NCI-H1092 (cell line): ENCODE measurements at places on chromosomes 6 and 20.
A peak's percentile ranks its signal among the peaks of the same experiment; 100 is the strongest.

DNA sequence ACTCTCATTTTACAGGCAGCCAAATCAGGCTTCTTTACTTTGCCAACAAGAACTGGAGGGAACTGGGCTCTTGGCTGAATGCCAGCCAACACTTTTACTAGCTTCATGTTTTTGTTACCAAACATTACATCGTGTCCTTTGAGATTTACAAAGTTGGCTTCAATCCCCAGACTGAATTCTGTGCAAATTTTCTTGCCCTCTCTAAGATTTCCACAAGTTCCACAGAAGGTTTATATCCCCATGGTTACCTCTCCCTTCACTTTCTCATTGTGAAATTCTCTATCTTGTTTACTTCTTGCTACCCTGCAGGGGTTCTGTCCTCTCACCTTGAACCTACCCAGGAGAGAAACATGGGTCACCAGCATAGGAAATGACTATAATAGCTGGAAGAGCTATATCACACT, 37.6 kb upstream of the PLCB1 start:
- DNase-seq: no peak

GRCh38 chr6:89139509-89140346, 6.1 kb upstream of the PM20D2 start:
- no peak for DNase-seq

GRCh38 chr6:13561624-13562267, 12.7 kb upstream of the SIRT5 start:
- no peak for DNase-seq

DNA sequence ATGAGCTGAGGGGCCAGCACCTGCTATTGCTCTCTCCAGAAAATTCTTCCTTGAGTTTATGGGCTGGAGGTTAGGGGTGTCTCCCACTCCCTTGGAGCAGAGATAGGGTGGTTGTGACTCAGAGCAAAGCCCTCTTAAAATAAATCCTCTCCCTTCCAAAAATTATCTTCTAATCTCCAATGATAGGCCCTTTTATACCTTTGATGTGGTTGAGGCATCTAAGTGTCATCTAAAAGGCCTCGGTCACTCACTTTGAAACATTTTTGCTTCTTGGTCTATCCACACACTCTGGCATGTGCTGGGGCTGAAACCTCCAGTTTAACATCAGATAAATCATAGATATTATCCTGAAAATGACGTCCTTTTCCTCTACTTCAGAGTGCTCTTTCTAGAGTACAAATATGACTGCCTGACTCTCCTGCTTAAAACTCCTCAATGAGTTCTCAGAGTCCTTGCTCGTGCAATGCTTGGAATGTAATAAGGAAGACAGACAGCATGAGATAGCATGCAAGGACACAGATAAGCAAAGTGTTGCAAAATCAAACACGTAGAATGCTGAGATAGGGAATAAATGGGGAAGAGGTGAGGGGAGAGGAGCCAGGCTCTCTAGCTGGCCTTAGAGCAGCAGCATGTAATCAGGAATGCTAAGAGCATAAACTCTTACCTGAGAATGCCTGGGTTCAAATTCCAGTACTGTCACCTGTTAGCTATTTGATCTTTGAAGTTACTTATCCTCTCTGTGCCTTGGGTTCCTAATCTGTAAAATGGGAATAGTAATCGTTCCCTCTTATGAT, 374.1 kb upstream of the CITED2 start:
- DNase-seq: no peak

- no peak for DNase-seq
Observed at GRCh38 chr6:155325700-155326516, 11.6 kb upstream of the TFB1M start.

DNA sequence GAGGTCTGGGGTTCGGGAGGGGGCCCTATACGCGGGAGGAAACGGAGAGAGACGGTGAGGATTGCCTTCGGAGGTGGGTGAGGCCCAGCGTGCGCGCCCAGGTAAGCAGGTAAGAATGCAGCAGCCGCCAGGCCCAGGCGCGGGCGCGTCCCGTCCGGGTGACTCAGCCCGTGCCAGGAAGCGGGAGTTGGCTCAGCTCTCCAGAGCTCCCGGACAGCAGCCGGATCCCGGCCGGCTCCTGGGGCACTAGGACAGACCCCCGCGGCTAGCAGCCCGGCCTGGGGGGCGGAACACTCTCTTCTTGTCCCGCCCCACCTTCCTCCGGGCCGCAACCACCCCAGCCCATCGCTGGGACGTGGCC, 1.5 kb upstream of the MDFI start:
- DNase-seq: no peak

DNA sequence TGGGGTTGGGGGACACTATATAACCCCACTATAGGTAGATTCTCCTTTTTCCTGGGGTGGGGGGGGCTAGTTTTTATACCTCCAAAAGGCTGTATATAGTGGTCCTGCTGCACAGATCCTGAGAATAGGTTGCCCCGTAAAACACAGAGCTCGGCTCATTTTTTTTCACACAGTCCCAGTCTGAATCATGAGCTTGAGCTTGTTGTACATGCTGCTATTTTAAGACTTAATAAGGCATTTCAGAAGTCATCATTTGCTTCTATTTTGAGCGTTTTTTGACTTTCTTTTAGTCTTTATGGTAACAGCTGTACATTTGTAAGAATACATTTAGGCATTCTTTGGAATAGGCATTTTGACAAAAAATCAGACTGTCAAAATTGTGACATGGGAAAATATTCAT, 30.5 kb downstream of the SLC9A8 start:
- no peak for DNase-seq

- no peak for DNase-seq
Observed at GRCh38 chr6:16236631-16237199, 1.7 kb upstream of the GMPR start.

DNA sequence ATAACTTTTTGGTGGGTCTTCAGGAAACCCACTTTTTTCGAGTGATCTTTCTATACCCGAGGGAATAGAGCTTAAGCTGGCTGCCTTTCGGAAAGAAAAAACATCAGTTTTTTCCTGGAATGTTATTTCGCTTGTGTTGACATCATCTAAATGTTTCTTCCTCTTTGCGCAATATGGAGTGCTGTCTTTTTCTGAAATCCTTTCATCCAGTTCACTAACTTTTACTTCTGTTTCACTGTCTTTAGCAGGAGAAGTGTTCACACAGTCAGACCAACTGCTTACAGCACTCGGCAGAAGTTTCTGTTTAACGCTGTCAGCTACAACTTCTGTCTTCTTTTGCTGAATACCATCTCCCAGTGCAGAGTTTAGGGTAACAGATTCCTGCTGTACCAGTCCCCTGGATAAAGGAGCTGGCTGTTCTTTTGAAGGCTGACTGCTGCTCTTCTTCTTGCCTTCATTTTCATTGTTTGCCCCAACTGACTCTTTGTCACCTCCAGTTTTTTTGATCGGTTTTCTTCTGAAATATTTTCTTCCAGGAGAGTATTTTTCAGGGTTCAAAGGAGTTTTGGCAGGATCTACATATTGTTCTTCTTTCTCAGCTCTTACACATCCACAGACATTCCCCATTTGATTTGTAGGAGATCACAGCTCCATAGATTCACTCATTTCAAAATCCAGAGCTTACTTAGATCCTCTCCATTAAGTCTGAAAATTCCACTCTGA, 50.0 kb upstream of the DST start:
- no peak for DNase-seq

GRCh38 chr20:48834278-48834677, 6.5 kb upstream of the PREX1 start:
- no peak for DNase-seq

GRCh38 chr6:2190661-2191389, 54.6 kb downstream of the GMDS start:
- DNase-seq: no peak

- DNase-seq: no peak
Observed at GRCh38 chr20:64244870-64245603, 10.5 kb upstream of the PCMTD2 start.

DNA sequence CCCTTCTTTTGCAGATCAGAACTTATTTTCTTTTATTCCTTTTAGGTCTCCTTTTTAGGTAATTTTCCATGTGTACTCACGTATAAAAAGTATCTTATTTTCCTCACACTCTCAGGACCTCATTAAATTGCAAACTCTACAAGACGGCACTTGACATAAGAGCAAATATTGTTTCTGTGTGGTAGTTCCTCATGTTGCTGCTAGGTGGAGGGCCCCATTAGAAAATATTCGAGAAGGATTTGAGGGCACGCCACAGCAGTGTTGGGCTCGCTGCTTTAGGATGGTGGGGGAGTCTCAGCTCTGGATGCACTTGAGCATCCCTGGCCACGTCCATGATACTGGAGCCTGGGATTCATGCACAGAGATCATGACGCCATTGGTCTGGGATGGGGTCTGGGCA, 64.9 kb upstream of the ZFP64 start:
- no peak for DNase-seq

DNA sequence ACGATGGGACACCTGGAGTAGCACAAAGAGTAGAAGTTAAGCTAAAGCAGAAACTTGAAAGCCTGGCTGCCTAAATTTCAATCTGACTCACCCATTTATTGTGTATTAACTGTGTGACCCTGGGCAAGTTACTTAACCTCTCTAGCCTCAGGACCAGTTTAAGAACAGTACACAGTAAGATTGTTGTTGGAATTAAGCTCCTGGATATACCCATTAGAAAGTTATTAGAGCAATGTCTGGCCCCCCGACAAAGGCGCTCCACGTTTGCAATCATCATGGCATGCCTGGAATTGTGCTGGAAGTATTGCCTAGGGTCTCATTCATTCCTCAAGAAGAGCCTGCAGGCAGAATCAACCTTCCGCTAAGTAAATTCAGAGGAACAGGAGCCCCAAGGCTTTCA, 1.4 kb downstream of the SDC4 start:
- DNase-seq: no peak

DNA sequence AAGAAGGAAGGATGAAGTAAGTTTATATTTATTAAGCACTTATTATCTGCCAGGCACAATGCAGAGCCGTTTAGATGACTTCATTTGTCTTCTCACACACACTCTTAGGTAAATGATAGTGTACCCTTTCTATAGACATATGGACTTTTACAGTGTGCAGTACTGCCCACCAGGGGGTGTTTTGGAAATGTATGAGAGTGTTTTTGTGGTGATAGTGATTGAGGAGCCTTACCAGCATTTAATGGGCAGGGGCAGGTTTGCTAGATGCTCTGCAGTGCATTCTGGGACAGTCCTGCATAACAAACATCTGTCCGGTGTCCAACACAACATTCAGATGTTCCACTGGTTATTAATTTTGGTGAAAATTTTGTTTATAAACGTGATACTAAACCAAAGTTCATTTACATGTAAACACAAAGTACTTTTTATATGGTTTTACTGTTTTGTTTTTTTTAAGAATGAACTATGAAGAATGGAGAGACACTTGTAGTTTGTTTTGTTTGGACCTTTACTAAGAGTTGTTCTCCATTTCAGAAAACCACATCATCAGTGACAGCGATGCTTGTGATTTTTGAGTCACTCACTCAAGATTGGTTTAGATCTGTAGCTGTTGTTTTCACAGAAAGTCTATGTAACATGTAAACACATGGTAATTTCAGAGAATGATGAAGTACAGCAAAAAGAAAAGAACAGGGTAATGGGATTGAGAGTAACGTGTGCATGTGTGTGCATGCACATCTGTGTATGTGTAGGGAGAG, 19.9 kb downstream of the KCNS1 start:
- no peak for DNase-seq

- DNase-seq: no peak
Observed at GRCh38 chr6:134058622-134059366, 6.4 kb upstream of the SLC2A12 start.

- no peak for DNase-seq
Observed at GRCh38 chr6:75084018-75084417, 121.8 kb downstream of the COL12A1 start.

GRCh38 chr6:21595285-21596144, 2.0 kb downstream of the SOX4 start:
- no peak for DNase-seq

- DNase-seq: peak; percentile 31
Observed at GRCh38 chr6:110039981-110040383, 61.9 kb downstream of the GPR6 start.

DNA sequence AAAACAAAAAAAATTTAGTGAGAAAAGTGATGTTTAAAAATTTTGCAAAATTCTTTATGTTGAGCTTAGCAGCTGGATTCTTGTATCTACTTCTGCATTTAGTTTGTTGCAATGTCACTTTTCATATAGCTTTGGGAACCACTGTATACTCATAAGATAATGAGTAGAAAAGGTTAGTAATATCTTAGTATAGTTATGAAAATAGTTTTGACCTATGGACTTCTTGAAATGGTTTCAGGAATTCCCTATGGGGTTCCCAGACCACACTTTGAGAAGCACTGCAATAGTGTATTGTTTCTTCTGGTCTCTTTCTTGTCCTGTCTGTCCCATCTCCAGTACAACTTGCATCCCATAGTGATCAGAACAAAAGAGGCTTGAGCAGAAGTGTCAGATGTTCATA, 29.4 kb downstream of the PPP1R16B start:
- no peak for DNase-seq

DNA sequence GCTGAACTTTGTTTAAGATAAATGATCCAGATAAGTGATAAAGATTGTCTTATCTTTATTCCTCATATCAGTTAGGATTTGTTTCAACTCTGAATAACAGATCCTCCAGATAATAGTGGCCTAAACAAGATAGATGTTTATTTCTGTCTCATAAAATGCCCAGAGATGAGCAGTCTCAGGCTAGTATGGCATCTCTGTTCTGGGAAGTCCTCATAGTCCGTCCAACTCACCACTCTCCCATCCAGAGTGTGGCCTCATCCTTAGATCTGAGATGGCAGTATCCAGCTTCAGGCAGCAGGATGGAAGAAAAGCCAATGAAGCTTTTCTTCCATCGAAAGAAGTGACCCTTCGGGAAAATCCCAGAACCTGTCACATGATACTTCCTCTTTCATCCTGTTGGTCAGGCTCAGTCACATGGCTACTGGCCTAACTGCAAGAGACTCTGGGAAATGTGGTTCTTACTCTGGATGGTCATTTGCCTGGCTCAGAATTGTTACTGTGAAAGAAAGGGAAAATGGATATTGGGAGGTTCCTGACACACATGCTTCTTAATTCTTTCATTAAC, 29.4 kb upstream of the TAGAP start:
- no peak for DNase-seq

DNA sequence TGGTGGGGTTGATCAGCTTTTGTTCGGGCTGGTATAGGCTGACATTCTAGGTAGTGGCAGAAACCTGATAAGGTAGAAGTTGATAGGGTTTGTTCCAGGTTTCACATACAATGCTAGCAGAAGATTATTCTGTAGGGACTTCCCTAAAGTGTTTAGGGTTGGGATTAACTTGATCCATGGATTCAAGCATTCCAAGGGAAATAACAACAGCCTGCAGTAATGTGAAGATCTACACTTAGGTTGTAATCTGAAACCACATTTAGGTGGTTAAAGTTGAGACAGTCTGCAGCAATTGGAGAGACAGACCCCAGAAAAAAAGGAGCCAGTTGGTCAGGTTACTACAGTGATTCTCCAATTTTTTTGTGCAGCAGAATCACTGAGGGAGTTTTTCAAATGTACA, 56.1 kb downstream of the GJA1 start:
- DNase-seq: no peak

DNA sequence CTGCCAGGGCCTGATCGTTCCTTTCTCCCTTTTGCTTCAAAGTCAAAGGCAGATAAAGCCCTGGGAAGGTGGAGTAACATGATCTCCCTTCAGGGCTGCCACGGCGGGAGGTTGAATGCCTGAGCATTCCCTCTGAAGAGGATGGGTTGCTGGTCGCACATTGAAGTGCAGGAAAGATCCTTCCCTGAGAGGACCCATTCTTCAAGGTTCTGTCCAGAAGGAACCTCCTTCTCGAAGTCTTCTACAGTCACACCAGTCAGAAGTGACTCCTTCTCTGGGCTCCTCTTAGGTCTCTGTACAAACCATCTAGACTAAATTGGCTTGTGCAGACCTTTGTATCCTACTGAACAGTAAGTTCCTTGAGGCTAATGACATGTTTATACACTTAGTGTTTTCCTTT, 192.6 kb upstream of the VGLL2 start:
- DNase-seq: no peak

GRCh38 chr6:163019926-163020325, 292.2 kb downstream of the PACRG start:
- DNase-seq: no peak
